NCI-H1930 (cell line): ENCODE measurements at places on chromosomes 3 and 15.
A peak's percentile ranks its signal among the peaks of the same experiment; 100 is the strongest.

GRCh38 chr3:156317462-156318074, 197.2 kb downstream of the KCNAB1 start:
- DNase-seq: no peak

DNA sequence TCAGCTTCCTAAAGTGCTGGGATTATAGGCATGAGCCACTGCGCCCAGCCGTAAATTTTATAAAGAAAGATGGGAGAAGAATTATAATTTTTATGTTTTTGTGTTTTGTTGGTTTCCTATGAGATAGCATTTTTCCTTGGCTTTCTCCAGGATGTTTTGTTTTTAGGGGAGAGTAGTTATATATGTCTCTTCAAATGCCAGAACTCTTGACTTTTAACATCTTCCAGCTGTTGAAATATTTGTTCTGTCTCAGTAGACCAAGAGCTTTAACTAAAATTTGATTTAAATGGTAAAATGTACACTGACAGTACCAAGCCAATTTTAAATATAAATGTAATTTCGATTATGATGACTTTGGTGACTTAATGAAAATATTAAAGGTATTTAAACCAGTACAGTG, 96.8 kb downstream of the DHX36 start:
- DNase-seq: no peak

GRCh38 chr15:87523516-87523915, 733.0 kb downstream of the NTRK3 start:
- no peak for DNase-seq

- DNase-seq: no peak
Observed at GRCh38 chr15:83813682-83814081, 159.8 kb downstream of the ADAMTSL3 start.

GRCh38 chr15:38070778-38071177, 136.3 kb downstream of the TMCO5A start:
- no peak for DNase-seq

DNA sequence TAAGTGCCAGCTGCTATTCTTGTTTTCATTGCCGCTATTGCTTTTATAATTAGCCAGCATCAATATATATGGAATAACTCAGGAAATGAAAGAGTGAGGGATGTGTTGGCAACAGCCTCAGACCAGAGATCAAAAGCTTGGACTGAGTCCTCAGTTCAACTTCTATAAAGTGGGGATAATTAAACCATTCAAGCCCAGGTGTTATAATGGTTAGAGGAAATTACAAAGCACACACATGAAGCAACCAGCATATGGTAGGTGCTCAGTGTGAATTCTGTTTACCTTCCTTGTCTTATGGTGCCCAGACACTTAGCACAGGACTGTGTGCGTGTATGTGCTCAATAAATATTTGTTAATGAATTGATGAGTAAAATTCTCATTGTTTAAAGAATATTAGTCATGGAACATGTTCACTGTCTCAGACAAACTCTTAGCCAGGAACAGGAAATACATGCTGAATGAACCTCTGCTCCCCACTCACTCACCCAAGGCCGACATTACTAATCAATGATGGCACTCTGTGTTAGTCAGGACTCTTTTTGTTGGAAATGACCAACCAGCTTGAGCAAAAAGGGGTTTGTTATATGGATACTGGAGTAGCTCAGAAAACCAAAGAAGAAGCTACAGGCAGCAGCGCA, 16.7 kb upstream of the CCDC174 start:
- DNase-seq: no peak

GRCh38 chr15:41935566-41936020, 36.8 kb downstream of the EHD4 start:
- DNase-seq: no peak

- DNase-seq: no peak
Observed at GRCh38 chr15:74982183-74982582, 13.2 kb upstream of the SCAMP5 start.

GRCh38 chr3:46707601-46708011, 6.4 kb downstream of the TMIE start:
- no peak for DNase-seq

GRCh38 chr3:184620475-184621119, 59.0 kb downstream of the EPHB3 start:
- DNase-seq: no peak

DNA sequence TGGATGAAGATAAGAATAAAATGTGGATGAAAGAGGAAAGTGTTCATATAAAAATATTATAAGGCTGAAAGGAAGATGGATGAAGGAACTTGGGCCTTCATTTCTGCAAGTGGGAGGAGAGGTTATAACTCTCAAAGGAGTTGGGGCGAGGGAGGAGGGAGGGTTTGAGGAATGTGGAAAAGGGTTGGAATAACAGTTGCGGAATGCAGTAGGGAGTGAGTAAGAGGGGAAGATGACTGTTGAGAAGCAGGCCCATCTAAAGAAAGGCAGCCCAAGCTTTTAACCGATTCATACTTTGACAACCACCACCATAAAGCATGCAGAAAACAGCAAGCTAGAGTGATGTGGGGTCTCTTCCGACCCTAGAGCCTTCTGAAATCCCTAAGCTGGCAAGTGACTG, 8.3 kb upstream of the TM4SF4 start:
- no peak for DNase-seq

- no peak for DNase-seq
Observed at GRCh38 chr3:126512026-126512425, 5.5 kb downstream of the UROC1 start.

- DNase-seq: no peak
Observed at GRCh38 chr3:15479400-15480224, 41.9 kb downstream of the COLQ start.

DNA sequence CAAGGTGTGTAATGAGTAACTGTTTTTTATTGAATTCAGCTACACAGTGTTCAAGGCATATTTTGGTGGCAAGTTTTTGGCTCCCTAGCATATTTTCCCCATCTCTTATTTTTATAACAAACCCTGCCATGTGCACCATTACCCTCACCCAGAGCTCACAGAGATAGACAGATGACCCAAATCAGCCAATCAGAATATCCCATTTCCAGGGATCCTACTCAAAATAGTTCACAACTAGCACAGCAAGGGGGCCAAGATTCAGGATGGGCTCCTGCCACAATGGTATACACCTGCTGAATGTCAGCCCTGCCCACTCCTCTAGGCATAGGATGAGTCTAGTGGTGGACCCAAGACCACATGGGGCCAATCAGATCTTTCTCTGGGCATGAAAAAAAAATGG, 78.8 kb upstream of the SETMAR start:
- no peak for DNase-seq

GRCh38 chr3:126996905-126997304, 14.0 kb downstream of the PLXNA1 start:
- DNase-seq: no peak

GRCh38 chr15:78243491-78243941, 9.2 kb upstream of the ACSBG1 start:
- no peak for DNase-seq

- no peak for DNase-seq
Observed at GRCh38 chr15:91711384-91712033, 142.0 kb upstream of the SLCO3A1 start.

DNA sequence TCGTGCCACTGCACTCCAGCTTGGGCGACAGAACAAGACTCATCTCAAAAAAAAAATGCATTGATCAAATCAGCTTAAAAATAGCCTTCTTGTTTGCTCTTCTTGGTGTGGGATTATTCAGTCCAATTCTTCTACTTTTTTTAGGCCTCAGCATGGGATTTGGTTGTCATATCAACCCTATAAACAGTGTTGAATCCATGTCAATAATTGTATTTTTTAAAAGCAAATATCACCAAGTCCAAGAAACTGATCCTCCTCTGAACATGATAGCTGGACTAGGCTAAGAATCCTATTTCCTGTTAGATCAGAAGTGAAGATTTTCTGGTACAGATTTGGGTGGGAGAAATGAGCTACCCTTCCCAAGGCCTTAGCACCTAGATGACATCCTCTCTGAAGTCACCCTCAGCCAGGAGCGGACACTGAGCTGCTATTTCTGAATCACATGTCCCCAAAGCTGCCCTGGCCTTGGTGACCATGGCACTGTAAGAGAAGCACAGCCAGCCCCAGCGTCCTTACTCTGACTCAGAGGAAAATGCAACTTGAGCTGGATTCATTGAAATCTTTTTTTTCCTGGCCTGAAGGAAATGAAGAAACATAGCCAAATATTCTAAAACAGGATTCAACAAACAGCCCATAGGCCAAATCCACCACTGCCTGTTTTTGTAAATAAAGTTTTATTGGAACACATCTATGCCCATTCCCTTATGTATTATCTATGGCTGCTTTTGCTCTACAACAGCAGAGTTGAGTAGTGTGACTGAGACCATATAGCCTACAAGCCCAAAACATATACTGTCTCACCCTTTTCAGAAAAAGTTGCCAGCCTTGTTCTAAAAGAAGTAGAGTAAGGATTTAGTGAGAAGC, 215.9 kb upstream of the CTDSPL start:
- DNase-seq: no peak

GRCh38 chr3:14331251-14331650, 71.2 kb upstream of the SLC6A6 start:
- no peak for DNase-seq

DNA sequence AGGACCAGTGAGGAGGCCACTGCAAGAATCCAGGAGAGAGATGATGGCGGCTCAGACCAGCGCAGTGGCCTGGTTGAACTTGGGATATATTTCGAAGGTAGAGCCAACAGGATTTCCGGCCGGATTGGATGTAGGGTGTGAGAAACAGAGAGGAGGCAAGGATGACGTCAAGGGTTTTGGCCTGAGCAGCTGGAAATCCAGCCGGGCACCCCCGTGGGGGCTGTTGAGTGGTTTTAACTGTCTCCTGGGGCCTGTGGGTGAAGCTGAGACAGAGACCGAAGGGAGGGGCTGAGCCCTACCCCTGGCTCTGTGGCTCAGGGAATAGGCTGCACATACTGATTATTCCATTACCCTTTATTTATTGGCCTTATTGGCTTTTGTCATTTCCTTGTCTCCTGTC, 45.7 kb downstream of the EXOG start:
- no peak for DNase-seq

GRCh38 chr3:113214917-113215595, 3.7 kb downstream of the BOC start:
- no peak for DNase-seq

DNA sequence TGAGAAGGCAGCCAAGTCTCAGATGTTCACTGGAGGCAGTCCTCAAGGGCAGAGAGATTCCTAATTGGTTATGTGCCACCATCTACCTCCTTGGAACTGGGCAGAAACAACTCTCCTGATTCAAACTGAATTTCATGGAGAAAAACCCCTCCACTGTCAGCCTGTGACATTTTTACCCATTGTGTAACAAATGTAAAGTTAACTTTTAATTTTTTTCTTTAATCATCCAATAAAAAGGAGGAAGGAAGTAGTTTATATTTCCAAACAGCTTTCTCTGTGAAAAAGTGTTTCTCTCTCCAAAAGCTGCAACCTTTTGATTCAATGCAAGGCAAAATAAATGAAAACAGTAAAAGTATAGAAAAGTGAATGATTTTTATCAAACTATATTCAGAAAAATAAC, 510 bp upstream of the COLQ start:
- DNase-seq: no peak

GRCh38 chr15:48930735-48931134, 33.0 kb downstream of the SHC4 start:
- no peak for DNase-seq

DNA sequence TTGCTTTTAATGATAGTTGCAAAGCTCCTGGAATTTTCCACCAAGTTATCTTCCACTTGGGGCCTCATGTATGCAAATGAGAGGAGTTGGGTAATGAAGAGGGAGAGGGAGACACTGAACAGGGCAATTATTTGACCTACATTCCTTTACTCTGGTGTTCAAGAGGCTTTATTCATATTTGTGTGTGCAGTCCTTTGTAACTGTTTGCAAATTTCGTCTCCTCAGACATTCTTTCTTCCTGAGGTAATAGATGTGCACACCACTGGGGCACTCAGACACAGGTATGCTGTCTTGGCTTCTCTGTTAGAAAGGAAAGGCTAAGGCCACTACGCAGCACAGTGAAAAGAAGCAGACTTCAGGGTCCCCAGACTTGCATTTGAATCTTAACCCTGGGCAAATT, 189.7 kb upstream of the IL12A start:
- no peak for DNase-seq

DNA sequence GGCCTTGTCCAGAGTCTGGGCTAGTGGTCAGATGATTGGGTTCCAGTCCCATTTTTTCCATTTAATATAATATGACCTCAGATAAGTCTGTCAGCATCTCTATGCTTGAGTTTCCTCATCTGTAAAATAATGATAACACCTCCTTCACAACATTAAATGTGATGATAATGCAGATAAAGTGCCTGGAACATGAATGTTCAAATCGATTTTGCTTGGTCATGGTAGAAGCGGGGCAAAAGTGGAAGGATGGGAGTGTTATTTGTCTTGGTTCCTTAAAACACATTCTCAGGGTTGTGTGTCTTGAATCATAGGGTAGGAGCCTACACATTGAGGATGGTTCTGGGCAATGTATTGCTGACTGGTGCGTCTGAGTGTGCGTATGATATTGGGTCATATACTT, 16.9 kb downstream of the ARIH2 start:
- no peak for DNase-seq

DNA sequence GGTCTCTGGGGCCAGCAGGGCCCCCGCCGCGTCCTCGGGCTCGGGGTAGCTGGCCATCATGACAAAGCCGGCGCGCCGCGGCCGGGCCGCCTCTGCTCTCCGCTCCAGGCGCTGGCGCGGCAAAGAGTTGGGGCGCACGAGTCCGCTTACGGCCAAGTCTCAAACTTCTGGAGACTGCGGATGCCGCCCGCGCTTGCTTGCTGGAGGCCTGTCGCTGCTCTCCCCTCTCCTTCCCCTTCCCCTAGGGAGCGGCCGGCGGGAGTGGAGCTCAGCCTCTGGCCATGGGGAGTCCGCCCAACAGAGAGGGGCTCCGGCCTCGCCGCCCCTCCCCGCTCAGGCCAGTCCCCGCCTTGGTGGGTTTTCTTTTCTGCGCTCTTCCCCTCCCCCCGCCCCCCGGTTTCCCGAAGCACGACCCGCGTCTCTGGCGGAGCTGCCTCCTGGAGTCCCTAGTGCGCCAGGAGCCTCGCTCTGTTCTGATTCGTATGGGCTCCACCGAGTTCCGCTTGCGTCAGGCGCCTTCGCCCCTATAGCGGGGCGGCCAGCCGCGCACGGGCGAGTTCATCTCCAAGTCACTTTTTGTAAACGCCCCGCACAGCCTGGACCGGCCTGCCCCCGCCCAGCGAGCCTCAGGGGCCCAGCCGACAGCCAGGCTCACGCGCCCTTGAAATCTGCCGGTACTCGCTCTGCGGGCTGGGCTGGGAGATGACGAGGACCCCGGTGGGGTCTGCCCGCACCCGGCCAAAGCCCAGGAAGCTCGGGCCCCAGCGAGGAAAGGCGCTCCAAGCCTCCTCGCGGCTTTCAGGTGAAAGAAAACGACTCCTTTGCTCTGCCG, at the start of the genes FOXL2 and FOXL2NB:
Gene FOXL2 (minus strand): TSS at position 475 of the 832 bp plus-strand sequence. CDS start 415 bp downstream, at position 60.
Gene FOXL2NB (plus strand): TSS at position 555 of the 832 bp plus-strand sequence. CDS start 148 bp downstream, at position 703.
- DNase-seq: peak; percentile 8

GRCh38 chr3:141853081-141853601, 23.3 kb upstream of the ATP1B3 start:
- no peak for DNase-seq

- DNase-seq: no peak
Observed at GRCh38 chr3:178736300-178736699, 200.1 kb downstream of the KCNMB2 start.

- DNase-seq: no peak
Observed at GRCh38 chr3:176919836-176920765, 277.2 kb downstream of the TBL1XR1 start.

- no peak for DNase-seq
Observed at GRCh38 chr15:48265135-48265534, 59.0 kb downstream of the SLC12A1 start.

- DNase-seq: no peak
Observed at GRCh38 chr3:14131134-14131533, 6.3 kb downstream of the TMEM43 start.

GRCh38 chr3:32684029-32684799, 774 bp upstream of the CNOT10 start:
- no peak for DNase-seq
